ENCODE measurements at places on chromosomes 16 and 17. TPM values are rescaled to one million over a fixed set of nuclear protein-coding genes. Genes with fewer than 3 reads are reported as not detected.

Gene GAS2L2
- total RNA-seq, result not detected

Gene CRHR1
- not detected for total RNA-seq

Gene ZC3H18
- total RNA-seq, result 22.1 TPM

Gene AURKB
- 3.3 TPM for total RNA-seq

Gene JPH3
- total RNA-seq, result 1.4 TPM

Gene PYY
- total RNA-seq, result not detected

Gene EPX
- not detected for total RNA-seq

GRCh38 chr16:52191531-52192134 is 355.3 kb downstream of the TOX3 start:
- no peak overlapping the region for H3K27ac ChIP-seq
- no peaks in the 10 kb centered on the region for H3K4me1 ChIP-seq
- peak; percentile 70 for DNase-seq
- no peak overlapping the region for H3K4me3 ChIP-seq
- H3K27me3 ChIP-seq, result no peaks in the 10 kb centered on the region

DNA sequence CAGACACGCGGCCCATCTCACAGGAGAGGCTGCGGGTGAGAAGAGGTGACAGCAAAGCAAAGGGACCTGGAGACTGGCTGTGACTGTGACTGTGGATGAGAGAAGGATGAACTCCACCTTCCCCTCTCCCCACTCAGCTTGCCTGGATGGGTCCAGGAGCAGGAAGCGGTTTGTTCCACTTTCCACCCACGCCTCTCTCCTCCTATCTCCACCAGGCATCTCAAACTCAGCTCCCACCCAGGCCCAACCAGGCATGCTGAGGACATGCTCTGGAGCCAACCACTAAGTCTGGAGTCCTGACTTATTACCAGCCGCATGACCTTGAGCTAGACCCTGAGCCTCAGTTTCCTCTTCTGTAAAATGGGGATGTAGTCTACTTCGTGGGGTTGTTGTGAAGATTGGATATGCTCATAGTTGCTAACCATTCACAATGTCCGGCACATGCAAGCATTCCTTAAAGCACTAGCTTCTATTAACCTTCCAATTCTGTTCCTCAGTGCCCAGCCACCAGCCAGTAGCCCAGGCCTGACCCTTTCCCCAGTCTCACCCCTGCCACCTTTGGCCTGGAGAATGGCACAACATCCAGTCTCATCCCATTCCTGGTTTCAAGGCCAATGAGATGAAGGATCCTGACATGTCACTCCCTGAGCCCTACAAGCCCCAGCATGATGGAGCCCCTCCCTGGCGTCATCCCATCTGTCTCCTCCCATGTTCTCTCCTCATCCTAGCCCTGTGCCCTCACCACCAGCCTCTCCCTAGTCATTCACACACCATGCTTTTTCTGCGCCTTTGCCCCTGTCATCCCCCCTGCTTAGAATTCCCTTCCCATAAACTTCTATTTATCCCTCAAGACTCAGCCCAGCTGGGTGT is 2.3 kb downstream of the GAS2L2 start:
- no peak overlapping the region for H3K27ac ChIP-seq
- H3K36me3 ChIP-seq, result no peaks in the 10 kb centered on the region
- no peak for DNase-seq
- peaks cover 20% of the 10 kb centered on the region for H3K27me3 ChIP-seq

- no peak for DNase-seq
- H3K4me1 ChIP-seq, result peaks cover 14% of the 10 kb centered on the region
Measured at GRCh38 chr16:30382111-30382881, at the start of gene SEPTIN1. SEPTIN1 (minus strand) TSS chr16:30382561; CDS start chr16:30382542, 19 bp downstream.

GRCh38 chr17:48860034-48860433 is 29.2 kb downstream of the CALCOCO2 start:
- H3K4me1 ChIP-seq, result no peaks in the 10 kb centered on the region
- H3K36me3 ChIP-seq, result peaks cover 34% of the 10 kb centered on the region
- DNase-seq, result no peak
- H3K27ac ChIP-seq, result no peak overlapping the region
- H3K4me3 ChIP-seq, result no peak overlapping the region

DNA sequence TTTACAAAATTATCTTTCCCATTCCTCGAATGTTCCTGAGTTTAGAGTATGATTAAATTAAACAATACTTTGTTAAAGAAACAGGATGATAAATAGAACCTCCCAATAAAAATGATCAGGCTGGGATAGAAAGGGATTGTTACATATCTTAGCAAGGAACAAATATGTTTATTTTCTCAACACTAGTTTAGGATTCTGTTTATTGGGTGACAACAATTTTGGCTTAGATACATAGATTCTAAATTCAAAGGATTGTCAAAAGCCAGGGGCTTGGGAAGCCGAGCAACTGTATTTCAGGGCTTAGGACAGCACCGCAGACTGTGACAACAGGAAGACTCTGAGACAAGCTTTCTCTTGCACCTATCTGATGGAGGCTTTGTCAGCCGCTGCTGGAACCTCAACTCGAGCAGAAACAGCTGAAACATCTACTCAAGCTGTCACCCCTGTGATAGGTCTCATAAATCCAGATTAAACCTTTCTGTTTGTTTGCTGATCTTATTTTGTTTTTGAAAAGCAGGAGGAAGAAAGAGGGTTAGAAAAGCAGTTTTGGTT is 562.8 kb upstream of the ZFHX3 start:
- no peak for DNase-seq
- H3K27ac ChIP-seq, result no peak overlapping the region
- no peaks in the 10 kb centered on the region for H3K36me3 ChIP-seq
- no peak overlapping the region for H3K4me3 ChIP-seq
- no peaks in the 10 kb centered on the region for H3K4me1 ChIP-seq

DNA sequence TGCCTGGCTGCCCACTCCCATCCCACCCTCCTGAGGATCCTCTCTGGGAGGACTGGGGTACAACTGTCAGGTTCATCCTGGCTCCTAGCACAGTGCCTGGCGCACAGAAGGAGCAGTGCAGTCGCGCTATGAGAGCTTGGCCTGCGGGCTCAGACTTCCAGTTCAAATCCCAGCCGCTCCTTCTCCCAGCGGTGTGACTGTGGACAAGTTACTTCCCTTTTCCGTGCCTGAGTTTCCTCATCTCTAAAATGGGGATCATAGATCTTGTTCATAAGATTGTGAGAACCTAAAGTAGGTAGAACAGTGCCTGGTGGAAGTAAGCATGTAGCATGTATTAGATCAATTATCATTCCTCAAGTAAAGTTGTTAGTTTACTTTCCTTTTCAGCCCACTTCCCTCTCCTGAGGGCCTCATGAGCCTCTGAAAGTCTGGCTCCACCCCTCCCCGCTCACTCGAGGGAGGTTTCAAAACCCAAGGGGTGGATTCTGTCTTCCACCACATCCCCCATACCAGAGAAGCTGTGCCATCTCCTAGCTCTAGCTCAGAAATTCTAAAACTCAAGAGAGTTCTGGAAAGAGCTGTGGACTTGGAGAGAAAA is 19.9 kb upstream of the COL1A1 start:
- DNase-seq, result no peak
- H3K27me3 ChIP-seq, result no peaks in the 10 kb centered on the region

DNA sequence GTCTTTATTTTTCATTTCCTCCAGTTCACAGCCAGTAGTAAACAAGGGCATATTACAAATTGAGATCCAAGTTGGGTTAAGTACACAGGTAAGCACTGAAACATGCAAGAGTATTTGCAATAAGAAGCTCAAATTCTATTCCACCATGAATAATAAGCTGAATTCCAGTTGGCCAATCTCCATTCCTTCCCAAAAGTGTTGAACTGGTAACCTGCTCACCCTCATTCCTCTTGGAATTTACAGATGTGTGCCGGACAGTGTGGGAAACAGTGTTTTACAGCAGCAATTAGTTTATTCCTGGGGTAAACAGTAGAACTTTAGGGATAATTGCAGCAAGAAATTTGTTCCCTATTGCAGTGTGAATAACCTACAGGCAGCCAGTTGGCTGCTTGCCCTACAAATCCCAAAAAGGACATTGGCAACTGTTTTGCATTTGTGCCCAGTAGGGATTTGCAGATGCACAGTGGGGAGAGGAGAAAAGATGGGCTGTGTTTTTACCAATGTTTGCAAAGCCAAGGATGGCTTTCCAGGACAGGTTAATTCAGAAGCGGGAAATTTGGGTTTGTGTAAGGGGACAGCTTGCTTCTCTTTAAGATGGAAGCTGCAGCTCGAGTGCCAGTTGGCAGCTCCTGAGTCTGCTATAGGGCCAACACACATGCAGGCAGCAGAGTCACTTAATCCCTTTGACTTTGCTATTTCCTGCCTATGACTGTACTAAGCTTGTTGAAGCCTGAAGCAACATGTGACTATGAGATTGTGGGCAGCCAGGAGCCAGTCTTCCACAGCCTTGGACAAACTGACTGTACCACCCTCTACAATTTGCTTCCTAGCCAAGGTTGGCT is 318.9 kb downstream of the MAP2K6 start:
- peak overlapping the region; percentile 49 for H3K27ac ChIP-seq
- no peak for DNase-seq
- peaks cover 12% of the 10 kb centered on the region for H3K4me1 ChIP-seq

DNA sequence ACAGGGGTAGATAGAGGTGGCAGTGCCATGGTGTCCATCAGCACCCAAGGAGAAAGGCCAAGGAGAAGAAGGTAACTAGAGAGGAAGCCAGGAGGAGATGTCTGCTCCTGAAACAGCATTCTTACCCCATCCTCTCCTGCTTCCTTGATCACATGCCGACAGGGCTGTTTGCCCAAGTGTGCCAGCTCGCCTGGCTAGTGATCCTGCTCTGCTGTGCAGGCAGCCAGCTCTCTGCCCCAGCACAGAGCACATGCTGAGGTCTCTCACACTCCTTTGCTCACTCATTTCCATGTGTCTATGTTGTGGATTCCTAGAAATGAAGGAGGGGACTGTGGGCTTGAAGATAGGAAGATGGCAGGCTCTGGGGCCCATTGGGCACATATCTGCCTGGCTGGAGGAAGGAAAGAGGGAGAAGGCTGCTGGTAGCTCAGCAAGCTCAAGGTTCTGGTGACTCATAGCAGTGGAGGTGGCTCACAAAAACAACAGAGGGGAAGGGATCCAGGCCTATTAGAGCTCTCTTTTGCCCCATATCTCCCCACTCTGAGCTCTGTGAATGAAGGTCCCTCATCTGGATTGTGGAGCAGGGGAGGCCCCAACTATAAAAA is 54.3 kb downstream of the NEUROD2 start:
- no peak overlapping the region for H3K27ac ChIP-seq
- no peaks in the 10 kb centered on the region for H3K4me1 ChIP-seq
- no peak for DNase-seq
- H3K4me3 ChIP-seq, result no peak overlapping the region
- no peaks in the 10 kb centered on the region for H3K27me3 ChIP-seq

DNA sequence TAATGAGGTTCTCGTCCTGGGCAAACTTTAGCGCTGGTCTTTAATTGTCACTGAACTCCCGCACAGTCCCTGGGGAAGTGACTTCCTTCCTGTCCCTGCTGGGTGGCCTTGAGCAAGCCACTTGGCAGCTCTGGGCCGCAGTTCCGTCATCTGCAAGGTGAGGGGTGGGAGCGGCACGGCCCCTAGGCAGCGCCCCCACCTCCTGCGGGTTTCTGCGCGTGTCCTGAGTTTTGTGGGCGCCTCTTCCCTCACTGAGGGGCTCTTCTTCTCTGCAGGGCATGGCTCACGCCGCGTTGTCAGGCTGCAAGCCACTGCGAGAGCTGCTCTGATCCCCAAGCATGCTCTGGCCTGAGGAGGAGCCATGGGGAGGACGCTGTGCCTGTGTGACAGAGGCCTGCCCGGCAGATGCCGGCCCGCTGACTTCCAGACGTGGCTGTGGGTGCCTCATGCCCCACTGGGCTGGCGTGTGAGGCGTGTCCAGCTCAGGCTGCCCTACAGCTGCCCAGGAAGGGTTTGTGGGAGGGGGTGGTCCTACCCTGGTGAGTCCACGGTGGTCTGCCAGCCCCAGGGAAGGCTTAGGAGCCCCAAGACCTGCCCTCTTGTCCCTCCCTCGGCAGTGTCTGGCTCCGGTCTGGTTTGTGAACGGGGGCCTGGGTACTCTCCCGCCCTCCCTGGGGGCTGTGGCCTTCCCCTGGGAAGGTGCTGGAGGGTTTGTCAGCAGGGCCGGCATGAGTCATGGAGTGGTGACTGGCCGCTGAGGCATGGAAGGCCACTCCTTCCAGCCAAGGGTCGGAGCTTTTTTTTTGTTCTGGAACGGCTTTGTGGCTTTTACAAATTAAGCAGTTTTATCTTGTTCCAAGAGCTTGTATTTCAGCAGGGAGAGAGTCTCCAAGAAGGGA is 182.0 kb downstream of the SEC14L1 start:
- H3K4me3 ChIP-seq, result peak overlapping the region; percentile 32
- H3K27ac ChIP-seq, result peak overlapping the region; percentile 92
- H3K4me1 ChIP-seq, result peaks cover 86% of the 10 kb centered on the region
- H3K36me3 ChIP-seq, result no peaks in the 10 kb centered on the region
- H3K27me3 ChIP-seq, result no peaks in the 10 kb centered on the region

GRCh38 chr17:49196520-49196919 is 13.9 kb downstream of the GNGT2 start:
- peaks cover 12% of the 10 kb centered on the region for H3K4me1 ChIP-seq
- no peaks in the 10 kb centered on the region for H3K36me3 ChIP-seq
- DNase-seq, result no peak
- H3K27me3 ChIP-seq, result no peaks in the 10 kb centered on the region

- H3K27me3 ChIP-seq, result no peaks in the 10 kb centered on the region
- no peaks in the 10 kb centered on the region for H3K4me1 ChIP-seq
- H3K4me3 ChIP-seq, result no peak overlapping the region
- H3K36me3 ChIP-seq, result no peaks in the 10 kb centered on the region
- no peak overlapping the region for H3K27ac ChIP-seq
Measured at GRCh38 chr17:64455993-64456885, 7.3 kb downstream of the MILR1 start.

DNA sequence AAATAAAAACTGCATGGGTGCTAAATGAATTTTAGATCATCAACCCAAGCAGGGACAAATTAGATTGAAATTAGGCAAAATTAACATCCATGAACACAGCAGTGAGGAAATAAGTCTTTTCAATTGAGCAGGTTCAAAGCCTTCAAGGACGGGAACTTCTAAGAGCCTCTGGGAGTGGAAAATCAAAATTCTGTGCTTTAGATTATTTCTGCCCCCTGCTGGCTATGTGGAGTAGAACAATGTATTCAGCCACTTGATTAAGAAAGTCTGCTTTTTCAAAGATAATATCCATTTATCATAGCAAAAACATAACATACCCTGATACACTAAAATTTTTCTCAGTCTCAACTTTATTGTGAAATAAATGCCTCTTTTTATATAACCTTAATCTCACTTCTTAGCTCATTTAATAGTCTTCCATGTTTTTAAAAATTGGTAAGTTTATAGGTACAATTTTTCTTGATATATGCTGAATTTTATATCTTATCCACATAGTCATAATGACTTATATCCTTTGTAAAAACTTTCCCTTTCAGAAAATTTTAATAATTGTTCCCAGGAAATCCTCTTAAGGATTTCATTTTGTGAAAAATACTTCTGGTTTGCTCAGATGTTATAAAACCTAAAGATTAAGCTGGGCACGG is 28.1 kb upstream of the NOL11 start:
- no peak overlapping the region for H3K4me3 ChIP-seq
- H3K27me3 ChIP-seq, result no peaks in the 10 kb centered on the region
- no peaks in the 10 kb centered on the region for H3K36me3 ChIP-seq
- no peaks in the 10 kb centered on the region for H3K4me1 ChIP-seq
- no peak overlapping the region for H3K27ac ChIP-seq

GRCh38 chr16:75203667-75204409 is 3.1 kb downstream of the CTRB2 start:
- peak; percentile 52 for DNase-seq
- H3K4me3 ChIP-seq, result no peak overlapping the region
- no peaks in the 10 kb centered on the region for H3K36me3 ChIP-seq
- no peak overlapping the region for H3K27ac ChIP-seq
- H3K4me1 ChIP-seq, result no peaks in the 10 kb centered on the region
- no peaks in the 10 kb centered on the region for H3K27me3 ChIP-seq
